Cardiac muscle cell (in vitro differentiated cells and primary cell): ENCODE measurements at places on chromosomes 3 and 15. TPM values are rescaled to one million over a fixed set of nuclear protein-coding genes. Genes with fewer than 3 reads are reported as not detected.
A peak's percentile ranks its signal among the peaks of the same experiment; 100 is the strongest.

DNA sequence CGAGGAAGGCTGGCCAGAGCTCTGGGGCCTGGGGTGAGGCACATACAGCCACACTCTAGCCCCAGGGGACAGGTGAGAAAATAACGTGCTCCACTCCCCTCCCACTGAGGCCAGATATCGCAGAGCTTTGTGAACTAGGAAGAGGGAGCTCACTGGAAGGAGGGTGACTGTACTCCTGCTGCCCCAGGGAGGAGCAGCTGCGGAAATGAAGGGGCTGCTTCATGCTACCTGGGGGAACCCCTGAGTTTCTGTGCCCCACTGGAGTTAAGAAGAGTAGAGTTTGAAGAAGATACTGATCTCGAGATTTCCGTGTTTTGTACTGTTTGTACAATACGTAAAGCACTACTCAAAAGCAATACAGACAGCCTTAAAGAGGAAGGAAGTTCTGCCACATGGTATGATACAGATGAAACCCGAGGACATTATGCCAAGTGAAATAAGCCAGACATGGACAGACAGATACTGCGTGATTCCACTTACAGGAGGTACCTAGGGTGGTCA is 44.6 kb downstream of the CMTM6 start:
- no peak for DNase-seq

GRCh38 chr3:100880072-100880471 is 113.1 kb downstream of the ABI3BP start:
- no peak for DNase-seq

- DNase-seq: peak; percentile 18
These were observed 41.4 kb downstream of the NFKBIZ start for GRCh38 chr3:101890716-101891115.

GRCh38 chr15:73033611-73034010 is 18.7 kb upstream of the NEO1 start:
- DNase-seq: no peak

GRCh38 chr15:39269821-39270220 is 311.1 kb upstream of the THBS1 start:
- no peak for DNase-seq

GRCh38 chr15:85899927-85900326 is 105.2 kb upstream of the KLHL25 start:
- no peak for DNase-seq

DNA sequence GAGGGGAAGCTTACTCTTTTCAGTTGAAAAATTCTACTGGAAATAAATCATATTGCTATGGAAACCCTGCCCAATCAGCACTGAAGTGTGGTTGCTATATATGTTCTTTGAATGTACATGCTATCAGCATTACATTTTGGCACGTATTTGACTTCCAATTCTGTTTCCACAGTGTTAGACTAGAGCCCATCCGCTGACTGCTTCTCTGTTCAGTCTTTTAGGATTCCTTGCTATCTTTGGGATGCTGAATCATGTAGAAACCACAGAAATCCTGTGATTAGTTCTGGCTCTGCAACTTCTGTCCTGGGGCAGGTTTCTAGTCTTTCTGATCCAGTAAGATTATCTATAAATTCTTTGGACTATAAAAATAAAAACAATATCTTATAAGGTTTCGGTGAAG is 128.2 kb upstream of the SLC7A14 start:
- DNase-seq: no peak

- no peak for DNase-seq
These were observed 84.3 kb downstream of the FLNB start for GRCh38 chr3:58092521-58092920.

- no peak for DNase-seq
These were observed 1.4 kb downstream of the SLC41A3 start for GRCh38 chr3:126082362-126083137.

DNA sequence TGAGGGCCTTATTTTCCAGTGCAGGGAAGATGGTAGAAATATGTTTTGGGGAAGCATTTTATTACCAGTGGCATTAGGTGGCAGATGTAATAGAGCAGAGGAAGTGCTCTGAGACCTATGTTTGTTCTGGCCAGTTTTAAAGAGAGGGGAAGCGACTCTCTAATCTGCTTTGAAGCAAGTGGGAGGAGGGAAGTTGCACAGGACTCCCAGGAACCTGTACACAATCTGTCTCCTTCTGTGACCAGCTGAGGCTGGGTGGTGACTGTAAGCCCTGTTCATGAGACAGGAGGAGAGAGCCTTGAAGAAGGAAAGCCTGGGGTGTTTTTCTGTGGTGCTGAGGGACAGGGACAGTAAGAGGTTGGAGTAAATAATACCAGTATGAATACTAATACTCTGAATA is 60.5 kb downstream of the LPP start:
- no peak for DNase-seq

Gene KLF15
- polyA plus RNA-seq: 0.75 and 6.3 TPM in 2 replicates

Gene UPK1B
- polyA plus RNA-seq: 0.70 TPM in 1 of 2 replicates, not detected in the other

Gene FAM107A
- polyA plus RNA-seq: not detected in 2 replicates
